WERI-Rb-1 (cell line): ENCODE measurements at places on chromosomes 6 and 20.

DNA sequence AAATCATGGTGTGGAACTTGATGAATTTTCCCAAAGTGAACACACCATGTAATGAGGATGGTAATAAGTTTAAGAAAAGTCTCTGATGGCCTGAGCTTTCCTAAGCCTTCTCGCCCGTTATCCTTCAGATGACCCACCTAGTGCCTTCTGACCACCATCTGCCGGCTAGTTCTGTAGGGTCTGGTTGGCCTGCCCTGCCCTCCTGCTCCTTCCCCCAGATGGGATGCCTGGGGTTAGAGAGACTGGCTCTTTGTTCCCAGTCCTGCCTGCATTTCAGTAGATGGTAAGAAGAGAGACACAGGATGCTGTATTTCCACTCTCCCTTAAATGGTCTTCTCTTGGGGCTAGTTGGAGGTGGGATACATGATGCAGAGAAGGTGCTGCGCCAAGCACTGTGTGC is 43.0 kb downstream of the TIAM2 start:
- peak; percentile 89 for DNase-seq

GRCh38 chr20:18077157-18077556 is 19.4 kb upstream of the OVOL2 start:
- DNase-seq: peak; percentile 74

DNA sequence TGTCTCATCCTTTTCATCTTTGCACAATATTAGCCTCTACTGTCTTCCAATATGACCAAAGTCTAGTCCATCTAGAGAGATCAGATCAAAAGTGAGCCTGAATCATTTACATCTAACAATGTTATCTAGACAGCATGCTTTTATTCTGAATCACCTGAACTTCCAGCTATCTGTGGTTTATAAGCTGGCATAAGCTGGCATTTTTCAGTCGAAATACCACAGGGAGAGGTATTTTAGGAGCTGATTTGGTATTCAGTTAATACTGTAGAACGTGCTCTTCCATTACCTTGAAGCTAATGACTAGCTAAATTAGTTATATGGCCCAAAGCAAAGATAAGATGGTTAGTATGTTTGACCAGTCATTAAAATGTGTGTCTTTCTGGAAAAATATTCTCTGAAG is 188.3 kb upstream of the AGPAT4 start:
- no peak for DNase-seq

GRCh38 chr6:42572523-42572922 is 8.7 kb downstream of the UBR2 start:
- no peak for DNase-seq

DNA sequence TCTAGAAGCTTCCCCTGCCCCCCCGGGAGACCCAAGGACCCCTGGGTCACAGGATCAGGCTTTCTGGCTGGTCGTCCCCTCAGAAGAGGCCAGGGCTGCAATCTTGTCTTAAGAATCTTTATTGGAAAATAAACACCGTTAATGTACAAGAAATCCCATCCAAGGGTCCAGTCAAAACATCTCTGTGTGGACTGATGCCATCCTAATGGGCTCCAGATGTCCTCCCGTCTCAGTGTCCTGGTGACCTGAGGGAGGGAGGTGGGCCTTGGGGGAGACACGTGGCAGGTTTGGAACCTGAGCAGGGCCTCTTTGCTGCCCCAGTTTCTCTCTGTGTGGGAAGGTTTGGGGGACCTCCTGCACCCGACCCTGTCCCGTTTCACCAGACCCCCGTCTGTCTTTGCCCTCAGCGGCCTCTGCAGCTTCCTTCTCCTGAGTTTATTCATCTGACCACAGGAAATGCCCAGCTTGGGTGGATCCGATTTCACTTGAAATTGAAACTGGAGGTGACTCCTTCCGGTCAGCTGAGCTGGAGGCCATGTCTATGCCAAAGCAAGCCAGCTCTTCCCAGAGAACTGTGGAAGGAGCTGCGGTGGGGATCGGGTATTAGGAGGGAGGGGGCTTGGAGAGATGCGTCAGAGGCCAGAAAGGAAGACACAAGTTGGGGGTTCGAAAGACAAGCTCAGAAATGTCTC is 75.1 kb downstream of the SLC2A10 start:
- DNase-seq: no peak

DNA sequence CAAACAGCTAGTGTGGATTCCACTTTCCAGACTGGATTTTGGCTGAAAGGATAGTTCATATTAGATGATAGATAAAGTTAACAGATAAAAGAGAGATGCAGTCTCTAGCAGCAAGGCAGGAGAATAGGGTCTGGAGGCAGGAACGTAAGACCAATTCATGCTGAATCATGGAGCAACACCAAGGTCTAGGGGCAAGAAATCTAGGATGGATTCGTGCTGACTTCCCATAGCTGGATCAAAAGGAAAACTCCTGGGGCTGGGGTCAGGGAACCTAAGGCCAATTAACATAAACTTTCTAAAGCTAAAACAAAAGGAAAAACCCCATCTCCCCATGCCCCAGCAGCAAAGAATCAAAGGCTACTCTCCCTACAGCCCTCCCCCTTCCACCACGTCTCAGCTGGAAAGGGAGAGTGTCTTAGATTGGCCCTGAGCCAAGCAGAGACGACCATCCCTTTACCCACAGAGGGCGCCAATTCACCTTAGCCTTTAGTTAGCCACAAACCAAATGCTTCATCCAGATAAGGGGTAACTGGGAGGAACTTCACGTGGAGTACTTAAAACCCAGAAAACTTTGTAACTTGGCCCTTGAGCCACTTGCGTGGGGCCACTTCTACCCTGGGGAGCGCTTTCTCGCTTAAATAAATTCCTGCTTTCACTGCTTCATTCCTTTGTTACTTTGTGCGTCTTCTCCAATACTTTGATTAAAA is 7.6 kb downstream of the TREM1 start:
- DNase-seq: peak; percentile 88

DNA sequence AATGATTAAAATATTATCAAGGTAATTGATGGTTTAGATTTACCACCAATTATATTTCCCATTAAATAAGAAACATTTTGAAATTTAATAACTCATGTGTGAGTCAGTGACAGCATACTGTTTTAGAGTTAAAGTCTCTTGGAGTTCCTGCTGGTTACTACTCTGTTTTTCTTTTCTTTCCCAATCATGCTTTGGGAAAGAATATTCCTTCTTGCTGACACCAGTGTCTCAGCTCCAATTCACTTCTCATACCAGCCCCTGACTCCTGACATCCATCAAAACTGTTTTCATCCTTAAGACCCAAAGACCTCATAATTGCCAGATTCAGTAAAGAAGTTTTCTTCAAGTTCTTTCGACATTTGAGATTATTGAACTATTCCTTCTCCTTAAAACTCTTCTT is 50.3 kb downstream of the AIG1 start:
- DNase-seq: no peak

- DNase-seq: no peak
These were observed 63.6 kb upstream of the CD93 start for GRCh38 chr20:23149623-23150279.

- no peak for DNase-seq
These were observed 2.9 kb upstream of the SOD2 start for GRCh38 chr6:159695984-159696383.

GRCh38 chr6:41371992-41372831 is 36.8 kb downstream of the NCR2 start:
- peak; percentile 53 for DNase-seq

- DNase-seq: no peak
These were observed 30.4 kb downstream of the SYNJ2 start for GRCh38 chr6:158011980-158012566.

DNA sequence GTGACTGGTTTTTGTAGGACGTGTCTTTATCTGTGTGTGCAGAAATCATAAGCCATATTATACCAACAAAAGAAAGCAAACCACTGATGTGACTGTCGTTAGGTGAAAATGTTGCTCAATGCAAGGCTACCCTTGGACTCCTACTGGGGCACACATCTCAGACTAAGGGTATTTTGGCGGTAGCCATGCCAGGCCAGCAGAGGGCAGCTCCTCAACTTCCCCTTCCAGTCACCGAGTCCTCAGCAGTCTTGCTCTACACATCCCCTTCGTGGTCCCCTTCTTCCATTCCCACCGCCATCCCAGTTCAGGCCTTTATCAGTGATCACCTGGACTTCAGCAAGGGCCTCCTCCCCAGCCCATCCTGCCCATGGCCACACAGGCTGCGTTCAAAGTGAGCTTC is 113.7 kb upstream of the GGTLC1 start:
- DNase-seq: peak; percentile 48

- no peak for DNase-seq
These were observed 261.4 kb upstream of the TFAP2D start for GRCh38 chr6:50451826-50452400.
